Muscle of back (tissue), 13 donors: ENCODE measurements at places on chromosomes 3 and 15. TPM values are rescaled to one million over a fixed set of nuclear protein-coding genes. Genes with fewer than 3 reads are reported as not detected.

DNA sequence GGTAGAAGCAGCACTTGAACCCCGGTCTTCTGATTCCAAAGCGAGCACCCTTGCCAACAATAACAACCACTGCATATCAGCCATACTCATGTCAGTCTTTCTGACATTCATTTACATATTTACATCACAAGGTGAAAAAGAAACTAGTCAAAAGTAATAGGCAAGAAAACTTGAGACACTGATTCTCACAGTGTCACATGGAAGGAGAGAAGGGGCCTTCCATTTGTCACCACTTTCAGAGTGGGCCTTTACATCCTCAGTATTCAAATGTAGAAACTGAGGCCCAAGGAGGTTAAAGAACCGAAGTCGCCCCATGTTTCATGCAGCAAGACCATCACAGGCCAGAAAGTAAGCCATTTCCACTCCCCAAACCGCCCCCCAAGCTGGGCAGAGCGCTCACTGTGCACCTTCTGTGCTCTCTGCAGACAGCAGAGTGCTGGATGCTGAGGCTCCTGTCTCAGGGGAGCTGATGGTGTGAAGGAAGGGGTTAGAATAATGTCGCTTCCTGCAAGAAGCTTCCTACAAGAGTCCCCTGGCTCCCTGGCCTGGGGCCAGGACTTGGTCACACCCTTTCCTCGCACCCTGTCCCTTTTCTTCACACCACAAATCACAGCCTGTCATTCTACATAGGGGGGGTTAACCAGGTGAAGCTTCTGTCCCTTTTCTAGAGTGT is 260.1 kb downstream of the UACA start:
- DNase-seq, result no peak

DNA sequence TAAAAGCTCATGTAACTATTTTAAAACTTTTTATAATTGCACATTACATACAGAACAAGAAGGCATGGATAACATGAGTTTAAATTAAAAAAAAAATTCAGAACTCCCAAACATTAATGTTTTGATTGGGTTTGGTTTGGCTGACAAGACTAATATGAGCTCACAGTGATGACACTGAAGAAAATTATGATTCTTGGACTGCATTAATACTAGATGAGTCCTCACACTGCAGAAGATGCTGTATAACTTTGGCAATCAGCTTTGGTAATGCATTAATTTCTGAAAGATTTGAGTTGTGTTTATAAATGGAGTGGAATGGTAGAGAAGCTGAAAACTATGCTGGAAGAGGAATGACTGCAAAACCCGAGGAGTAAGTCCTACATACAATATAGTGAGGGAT is 358.9 kb downstream of the PLCL2 start:
- DNase-seq, result no peak

DNA sequence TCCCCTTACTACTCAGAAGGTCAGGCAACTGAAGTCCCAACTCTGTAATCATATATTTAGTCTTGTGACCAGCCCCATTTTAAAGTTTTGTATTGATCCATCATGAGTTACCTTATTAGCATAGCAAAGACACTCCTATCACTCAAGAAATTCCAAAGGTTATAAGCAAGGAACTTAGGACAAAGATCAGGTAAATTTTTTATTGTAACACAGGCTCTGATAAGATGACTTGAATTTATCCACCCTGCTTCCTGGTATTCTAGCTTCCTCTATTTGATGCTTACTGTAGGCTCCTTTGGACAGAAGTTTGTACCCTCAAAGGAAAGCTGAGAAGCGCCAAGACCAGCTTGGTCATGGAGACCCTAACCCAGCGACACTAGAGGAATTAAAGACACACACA is 8.2 kb upstream of the NDN start:
- no peak for DNase-seq

DNA sequence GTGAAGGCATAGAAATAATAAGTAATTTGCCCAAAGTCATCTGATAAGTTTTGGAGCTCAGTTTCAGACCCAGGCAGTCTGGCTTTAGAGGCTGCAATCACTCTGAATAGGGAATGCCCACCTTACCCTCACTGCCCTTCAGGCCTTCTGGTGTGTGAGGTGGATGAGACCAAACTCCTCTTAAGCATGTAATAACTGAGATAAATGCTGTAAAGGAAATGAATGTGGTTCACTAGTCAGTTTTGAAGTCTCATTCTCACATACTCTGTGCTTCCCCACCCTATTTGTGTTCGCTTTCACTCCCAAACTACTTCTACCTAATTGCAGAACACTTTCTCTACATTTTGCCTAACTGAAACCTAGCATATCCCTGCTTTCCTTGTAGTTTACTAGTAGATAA is 144.1 kb downstream of the FILIP1L start:
- no peak for DNase-seq

Gene TGM5
- polyA plus RNA-seq, result 0.08 TPM
